Hindlimb muscle (tissue), 1 donor: ENCODE measurements at places on chromosomes 1 and 21. TPM values are rescaled to one million over a fixed set of nuclear protein-coding genes. Genes with fewer than 3 reads are reported as not detected.

The ANGPTL3 gene
- 0.18 TPM for polyA plus RNA-seq

The ANGEL2 gene
- 31.9 TPM for polyA plus RNA-seq

DNA sequence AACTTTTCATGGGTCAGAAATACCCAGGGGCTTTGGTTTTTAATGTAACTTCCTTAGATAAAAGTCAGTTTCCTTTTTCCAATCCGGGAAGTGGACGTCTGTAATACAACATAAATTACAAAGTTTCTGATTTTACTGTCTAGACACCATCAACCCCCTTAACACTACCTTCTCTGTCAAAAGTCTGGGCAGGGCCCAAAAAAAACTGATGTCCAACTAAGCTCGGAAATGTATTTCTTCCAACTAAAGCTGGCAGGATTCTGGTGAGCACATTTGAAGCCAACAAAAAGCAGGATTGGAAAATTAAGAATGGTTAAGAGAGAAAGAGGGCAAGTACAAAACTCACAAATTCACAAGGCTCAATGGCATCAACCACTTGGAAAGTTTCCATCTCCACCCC, 24.3 kb downstream of the DDAH1 start:
- no peak for DNase-seq

- DNase-seq = no peak
Observed at GRCh38 chr1:39898648-39899603, 2.8 kb downstream of the MYCL start.

The LMOD1 gene
- polyA plus RNA-seq = 46.6 TPM

DNA sequence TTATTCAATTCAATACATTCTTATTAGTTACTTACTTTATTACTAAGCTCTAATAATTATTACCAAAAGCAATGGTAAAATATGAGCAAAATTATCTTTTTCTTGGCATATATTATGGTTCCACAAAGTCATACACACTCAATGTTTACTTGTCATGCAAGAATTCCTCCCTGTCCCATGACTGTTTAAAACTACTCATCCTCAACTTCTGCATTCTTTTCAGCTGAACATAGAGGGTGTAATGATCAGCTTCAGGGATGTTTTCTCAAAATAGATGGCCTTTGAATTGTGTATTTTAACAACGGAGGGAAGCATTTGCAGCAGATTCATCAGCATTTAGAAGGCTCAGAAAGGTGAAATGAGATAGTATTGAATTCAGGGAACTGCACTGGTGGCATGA, 499.0 kb downstream of the RWDD3 start:
- DNase-seq = no peak

DNA sequence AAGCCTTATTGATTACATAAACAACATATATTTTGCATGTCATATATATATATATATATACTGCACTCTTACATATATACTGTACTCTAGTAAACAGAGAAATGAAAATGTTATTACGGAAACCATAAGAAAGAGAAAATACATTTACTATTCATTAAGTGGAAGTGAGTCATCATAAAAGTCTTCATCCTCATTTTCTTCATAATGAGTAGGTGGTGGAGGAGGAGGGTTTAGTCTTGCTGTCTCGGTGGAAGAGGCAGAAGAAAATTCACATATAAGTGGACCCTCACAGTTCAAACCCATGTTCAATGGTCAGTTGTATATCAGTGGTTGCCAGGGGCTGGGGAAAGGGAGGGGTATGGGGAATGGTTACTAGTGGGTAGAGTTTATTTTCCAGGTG, 8.0 kb upstream of the IFNLR1 start:
- DNase-seq = no peak

DNA sequence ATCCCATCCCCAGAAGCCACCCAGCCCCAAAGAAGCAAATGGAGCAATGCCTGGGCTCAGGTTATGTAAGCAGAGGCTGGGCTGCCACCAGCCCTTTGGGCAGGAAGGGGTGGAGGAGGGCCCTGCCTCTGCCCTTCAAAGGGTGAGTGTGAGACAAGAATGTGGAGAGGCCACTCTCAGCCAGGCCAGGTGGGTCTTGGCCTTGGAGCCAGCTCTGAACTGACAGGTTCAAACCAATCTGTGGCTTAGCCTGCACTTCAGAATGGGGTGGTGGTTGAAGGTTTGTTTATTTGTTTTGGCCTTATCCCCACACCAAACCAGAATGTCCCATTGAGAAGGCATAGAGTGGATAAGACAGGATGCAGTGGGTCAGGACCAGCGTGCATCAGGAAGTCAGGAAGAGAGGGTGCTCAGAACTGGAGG, 29.8 kb downstream of the C1orf116 start:
- DNase-seq = no peak

- no peak for DNase-seq
Observed at GRCh38 chr21:36973986-36974850, 7.7 kb upstream of the HLCS start.

The KCNA2 gene
- 0.52 TPM for polyA plus RNA-seq

The KRTAP6-1 gene
- not detected for polyA plus RNA-seq

DNA sequence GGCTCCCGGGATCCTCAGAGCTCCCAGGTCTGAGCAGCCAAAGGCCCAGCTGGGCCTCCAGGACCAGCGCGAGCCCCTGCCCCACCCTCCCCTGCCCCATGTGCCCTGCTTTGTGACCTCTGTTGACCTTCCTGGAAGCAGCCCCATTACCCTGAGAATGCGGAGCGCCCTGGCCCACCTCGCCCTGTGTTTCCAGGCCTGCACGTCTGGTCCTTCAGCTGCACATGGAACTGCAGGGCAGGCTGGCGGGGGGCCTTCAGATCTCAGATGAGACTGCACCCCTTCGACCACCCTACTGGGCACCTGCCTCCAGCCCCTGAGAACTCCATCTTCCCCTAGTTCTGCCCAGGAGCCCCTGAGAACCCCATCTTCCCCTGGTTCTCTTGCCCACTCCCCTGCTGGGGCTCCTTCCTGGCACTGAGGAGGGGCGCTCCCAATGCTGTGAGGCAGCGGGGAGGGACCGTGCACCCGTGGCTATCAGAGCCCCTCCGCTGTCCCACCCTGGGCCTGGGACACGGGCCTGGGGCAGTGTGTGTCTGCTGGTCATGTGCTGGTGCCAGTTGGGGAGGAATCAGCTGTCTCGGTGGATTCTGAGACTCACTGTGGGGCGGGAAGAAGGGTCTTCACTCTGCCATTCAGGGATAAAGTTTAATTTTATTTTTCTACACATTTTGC, 25.1 kb downstream of the TMEM201 start:
- DNase-seq = no peak

The CD53 gene
- 12.5 TPM for polyA plus RNA-seq

The SH2D5 gene
- 0.44 TPM for polyA plus RNA-seq

The RXFP4 gene
- 0.36 TPM for polyA plus RNA-seq

- no peak for DNase-seq
Observed at GRCh38 chr1:205545001-205545919, 40.8 kb downstream of the CDK18 start.

DNA sequence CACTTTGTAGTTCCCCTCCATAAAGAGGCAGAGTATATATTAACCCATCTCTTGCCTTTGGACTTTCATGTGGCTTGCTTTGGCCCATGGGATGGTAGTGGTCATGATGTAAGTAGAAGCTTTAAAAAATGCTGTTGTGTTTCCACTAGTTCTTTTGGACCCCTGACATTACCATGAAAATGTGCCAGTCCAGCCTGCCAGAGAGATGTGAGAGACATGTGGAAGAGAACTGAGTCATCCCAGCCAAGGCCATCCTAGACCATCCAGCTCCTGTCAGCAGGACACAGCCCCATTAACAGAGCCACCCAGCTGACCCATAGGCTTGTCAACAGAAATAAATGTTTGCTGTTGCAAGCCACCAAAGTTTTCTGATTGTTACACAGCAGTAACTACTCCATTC, 3.9 kb upstream of the CD101 start:
- no peak for DNase-seq

- no peak for DNase-seq
Observed at GRCh38 chr1:92754000-92754718, 30.7 kb downstream of the EVI5 start.

The HTR6 gene
- not detected for polyA plus RNA-seq

GRCh38 chr1:204319462-204319861, 40.3 kb downstream of the PLEKHA6 start:
- no peak for DNase-seq

- DNase-seq = no peak
Observed at GRCh38 chr1:100941580-100942216, 45.8 kb downstream of the SLC30A7 start.

The NADK gene
- polyA plus RNA-seq = 32.4 TPM

GRCh38 chr1:7048395-7048794, 263.1 kb downstream of the CAMTA1 start:
- no peak for DNase-seq

GRCh38 chr21:15060543-15061175, 4.1 kb downstream of the NRIP1 start:
- no peak for DNase-seq

DNA sequence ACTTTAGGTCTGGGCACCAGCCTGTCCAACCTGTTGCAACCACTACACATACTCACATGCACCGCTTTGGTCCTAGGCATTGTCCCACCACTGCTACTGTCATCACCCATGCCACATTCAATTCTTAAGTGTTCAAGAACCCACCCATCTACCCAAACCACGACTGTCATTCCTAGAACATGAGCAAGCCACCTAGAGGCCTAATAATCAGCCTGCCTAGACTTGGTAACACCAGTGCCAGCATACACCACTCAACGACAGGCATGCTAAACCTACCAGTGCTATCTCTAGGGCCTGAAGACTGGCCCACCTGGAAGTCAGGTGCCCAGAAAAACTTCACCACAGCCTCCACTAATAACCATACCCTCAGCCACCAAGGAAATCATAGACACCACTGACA, 532.8 kb upstream of the DEPDC1 start:
- no peak for DNase-seq

- DNase-seq = no peak
Observed at GRCh38 chr1:153277852-153278251, 18.4 kb downstream of the LORICRIN start.

The KRTAP12-4 gene
- polyA plus RNA-seq = not detected

DNA sequence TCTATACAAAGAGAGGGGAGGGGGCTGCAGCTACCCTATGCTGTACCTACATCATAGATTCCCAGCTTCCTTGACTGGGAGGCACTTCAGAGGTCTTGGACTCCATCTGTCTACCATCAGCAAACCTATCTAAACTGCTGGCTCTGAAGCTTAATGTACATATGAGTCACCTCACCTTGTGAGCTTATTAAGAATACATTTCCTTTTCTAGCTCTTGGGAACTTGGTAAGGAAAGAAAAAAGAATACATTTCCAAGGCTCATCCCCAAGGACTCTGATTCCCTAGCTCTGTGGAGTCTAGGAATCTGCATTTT, 50.0 kb upstream of the PRELP start:
- no peak for DNase-seq

- no peak for DNase-seq
Observed at GRCh38 chr1:229420765-229421164, 13.1 kb downstream of the ACTA1 start.

- no peak for DNase-seq
Observed at GRCh38 chr1:15656464-15656863, 27.7 kb upstream of the PLEKHM2 start.

DNA sequence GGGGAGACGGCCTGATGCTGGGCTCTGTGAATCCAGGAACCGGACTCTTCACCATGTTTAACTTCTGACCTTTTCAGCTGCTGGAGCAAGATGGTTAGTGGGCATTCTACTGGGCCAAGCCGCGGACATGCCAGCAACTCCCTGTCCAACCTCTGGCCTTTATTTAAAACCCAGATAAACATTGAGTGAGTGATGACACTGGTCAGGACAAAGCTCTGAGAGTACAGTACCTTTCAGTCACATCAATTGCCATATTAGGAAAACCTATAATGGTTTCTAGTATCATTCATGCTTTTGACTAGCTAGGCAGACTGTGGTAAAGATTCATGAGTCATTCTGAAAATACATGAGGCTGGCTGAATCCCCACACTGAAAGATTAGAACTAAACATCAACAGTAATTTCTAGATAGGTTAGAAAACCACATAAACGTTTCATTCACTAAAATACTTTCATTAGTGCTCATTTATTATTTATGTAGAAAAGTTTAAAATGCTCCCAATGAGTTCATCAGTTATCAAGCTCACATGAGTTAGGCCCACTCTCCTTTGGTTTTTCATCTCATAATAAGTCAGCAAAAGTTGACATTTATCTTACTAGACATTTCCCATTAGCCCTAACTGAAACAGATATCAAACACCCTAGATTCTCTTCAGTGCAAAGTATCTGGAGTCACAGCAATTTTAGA, 7.1 kb upstream of the ACTA1 start:
- no peak for DNase-seq

GRCh38 chr1:92486251-92487077, at the start of gene GFI1:
TSS of gene GFI1 (minus strand) at chr1:92486925. CDS start at chr1:92483487, 3,438 bp downstream.
- DNase-seq = no peak

DNA sequence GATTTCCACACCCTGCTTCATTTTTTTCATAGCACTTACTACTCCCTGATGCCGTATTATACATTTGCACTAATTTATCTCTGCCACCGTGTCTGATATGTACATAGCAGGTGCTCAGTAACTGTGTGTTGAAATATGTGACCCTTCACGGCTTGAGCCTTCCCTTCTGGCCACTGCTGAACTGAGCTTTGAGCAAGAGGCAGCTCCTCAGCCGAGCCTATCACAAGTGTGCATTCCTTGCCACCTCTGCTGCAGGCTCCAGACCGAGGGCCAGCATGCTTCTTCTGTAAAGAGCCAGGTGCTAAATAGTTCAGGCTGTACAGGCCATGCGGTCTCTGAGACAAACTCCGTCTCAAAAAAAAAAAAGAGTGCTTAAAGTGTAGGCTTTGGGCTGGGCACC, 22.6 kb downstream of the PLEKHM2 start:
- DNase-seq = no peak

GRCh38 chr21:42586406-42586805, 67.0 kb upstream of the PDE9A start:
- no peak for DNase-seq

DNA sequence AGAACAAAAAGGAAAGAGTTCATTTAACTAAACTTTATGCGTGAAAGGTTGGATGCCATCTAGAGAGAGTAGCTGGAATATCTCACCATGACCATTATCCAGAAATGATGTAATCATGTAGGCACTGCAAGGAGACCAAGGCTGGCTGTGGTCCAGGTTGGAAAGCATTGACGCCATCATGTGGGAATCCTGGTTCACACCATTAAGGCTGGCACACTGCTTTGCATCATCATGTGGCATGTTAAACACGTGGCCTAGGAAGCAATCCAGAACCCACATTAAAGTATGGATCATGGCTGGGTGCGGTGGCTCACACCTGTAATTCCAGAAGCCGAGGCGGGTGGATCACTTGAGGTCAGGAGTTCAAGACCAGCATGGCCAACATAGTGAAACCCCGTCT, 4.3 kb downstream of the ADAMTS1 start:
- DNase-seq = no peak

- DNase-seq = no peak
Observed at GRCh38 chr1:20584890-20585289, 4.0 kb upstream of the CDA start.

- DNase-seq = no peak
Observed at GRCh38 chr1:175498002-175498401, 245.4 kb downstream of the TNR start.

- no peak for DNase-seq
Observed at GRCh38 chr1:205832326-205832751, 17.6 kb downstream of the PM20D1 start.

DNA sequence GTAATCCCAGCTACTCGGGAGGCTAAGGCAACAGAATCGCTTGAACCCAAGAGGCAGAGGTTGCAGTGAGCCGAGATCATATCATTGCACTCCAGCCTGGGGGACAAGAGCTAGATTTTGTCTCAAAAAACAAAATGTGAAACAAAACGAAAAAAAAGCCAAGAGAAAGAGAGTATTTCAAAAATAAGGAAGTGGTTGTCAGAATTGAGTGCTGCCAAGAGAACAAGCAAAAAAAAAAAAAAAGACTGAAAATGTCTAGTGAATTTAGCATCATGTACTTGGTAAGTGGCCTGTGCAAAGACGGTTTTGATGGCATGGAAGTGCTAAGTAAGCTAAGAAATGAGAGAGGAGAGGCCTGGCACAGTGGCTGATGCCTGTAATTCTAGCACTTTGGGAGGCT, 14.3 kb downstream of the KPNA6 start:
- DNase-seq = no peak
